SK-MEL-5 (cell line): ENCODE measurements at places on chromosomes 2 and 18. TPM values are rescaled to one million over a fixed set of nuclear protein-coding genes. Genes with fewer than 3 reads are reported as not detected.

TBR1 gene
- not detected in 2 replicates for total RNA-seq

NAB1 gene
- total RNA-seq = 41.5 and 42.8 TPM in 2 replicates

ACTR1B gene
- total RNA-seq = 10.0 and 10.8 TPM in 2 replicates

LHCGR gene
- total RNA-seq = not detected in 2 replicates

REG1B gene
- total RNA-seq = not detected in 2 replicates

TNFRSF11A gene
- total RNA-seq = 2.1 and 3.0 TPM in 2 replicates

CPO gene
- total RNA-seq = not detected in 2 replicates

SLC11A1 gene
- total RNA-seq = 0.11 TPM in 1 of 2 replicates, not detected in the other

PLA2R1 gene
- total RNA-seq = 0.11 TPM in 1 of 2 replicates, not detected in the other
